Stimulated activated CD8-positive, alpha-beta memory T cell treated with anti-CD3 and anti-CD28 coated beads, Interleukin-4, amount 100 ng/mL, for 4 hours (primary cell): ENCODE measurements at places on chromosomes 5 and 9.

GRCh38 chr5:141816598-141817399, 61.4 kb downstream of the PCDH1 start:
- no peak for DNase-seq

DNA sequence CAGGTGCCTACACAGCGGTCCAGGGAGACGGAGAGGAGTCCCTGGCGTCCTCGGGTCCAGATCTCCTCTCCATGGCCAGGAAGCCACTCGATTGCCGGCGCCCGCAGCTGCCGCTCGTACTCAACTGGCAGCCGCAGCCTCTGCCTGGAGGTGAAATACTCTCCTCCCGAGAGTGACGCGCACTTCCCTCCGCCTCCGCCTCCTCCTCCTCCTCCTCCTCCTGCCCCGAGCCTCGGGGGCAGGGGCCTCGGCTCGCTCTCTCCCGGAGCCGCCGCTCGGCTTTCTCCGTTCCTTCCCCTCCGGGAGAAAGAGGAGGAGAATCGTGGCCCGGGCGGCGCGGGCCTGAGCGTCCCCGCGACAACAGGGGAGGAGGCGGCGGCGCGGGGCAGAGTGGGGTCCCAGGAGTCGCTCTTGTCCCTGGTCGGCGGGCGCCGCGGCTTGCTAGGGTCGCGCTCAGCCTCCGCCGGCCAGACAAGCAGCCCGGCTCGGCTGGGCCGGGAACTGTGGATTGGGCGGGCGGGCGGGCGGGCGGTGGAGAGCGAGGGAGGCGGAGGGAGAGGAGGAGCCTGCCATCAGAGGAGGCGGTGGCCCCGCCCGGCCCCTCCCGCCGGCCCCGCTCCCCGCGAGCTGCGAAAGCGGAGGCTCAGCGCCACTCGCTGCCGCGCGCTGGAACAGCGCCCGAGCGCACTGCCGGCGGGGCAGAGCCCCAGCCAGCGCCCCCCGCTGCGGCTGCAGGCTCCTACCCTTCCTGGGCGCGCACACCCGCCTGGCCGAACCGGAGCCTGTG, at the start of gene CEMIP2:
TSS of gene CEMIP2 (minus strand) at position 126 of the 787 bp plus-strand sequence. CDS start 18,140 bp downstream, outside the sequence.
- peak; percentile 79 for DNase-seq

- DNase-seq, result no peak
Observed at GRCh38 chr5:61330341-61330844, 1.7 kb upstream of the ZSWIM6 start.

GRCh38 chr9:79266986-79267385, 304.8 kb upstream of the TLE4 start:
- no peak for DNase-seq

DNA sequence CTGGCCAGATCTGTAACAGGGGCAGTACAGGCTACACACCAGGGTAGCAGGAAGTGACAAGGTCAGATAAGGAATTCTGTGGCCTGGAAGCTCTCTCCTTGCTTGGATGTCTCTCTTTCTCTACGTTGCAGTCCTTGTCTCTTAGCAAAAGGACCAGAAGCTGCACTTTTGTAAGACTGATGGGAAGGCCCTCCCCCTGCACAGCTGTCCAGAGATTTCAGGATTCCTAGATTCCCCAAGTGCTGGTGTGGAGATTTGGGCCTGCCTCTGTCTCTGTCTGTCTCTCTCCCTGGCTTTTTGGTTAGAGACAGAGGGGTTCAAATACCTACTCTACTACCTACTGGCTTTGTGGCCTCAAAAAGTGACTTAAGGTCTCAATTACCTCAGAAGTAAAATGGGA, 10.0 kb upstream of the CNTFR start:
- DNase-seq, result no peak

- DNase-seq, result no peak
Observed at GRCh38 chr5:176734756-176735342, 75.5 kb upstream of the UNC5A start.

DNA sequence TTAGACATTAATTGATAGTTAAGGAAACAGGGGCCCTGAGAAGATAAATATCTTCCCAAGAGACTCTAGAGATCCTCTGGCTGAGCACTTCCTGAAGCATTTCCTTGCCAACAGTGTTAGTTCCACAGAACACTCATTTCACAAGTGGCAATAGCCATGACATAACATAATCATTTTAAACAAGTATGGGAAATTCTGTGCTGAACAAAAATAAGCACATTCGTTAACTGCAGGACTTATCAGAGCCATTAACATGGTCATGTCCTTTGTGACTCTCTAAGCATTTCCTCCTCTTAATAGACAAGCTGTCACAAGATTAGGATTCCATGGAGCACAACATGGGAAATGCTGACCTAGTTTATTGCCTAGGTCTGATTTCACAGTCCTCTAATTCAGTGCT, 184.9 kb downstream of the SNX18 start:
- DNase-seq, result no peak

GRCh38 chr5:61137835-61138234, 24.4 kb downstream of the SMIM15 start:
- DNase-seq, result no peak

GRCh38 chr9:7790819-7791182, 8.8 kb downstream of the DMAC1 start:
- no peak for DNase-seq

- no peak for DNase-seq
Observed at GRCh38 chr9:122225312-122226141, 3.2 kb downstream of the LHX6 start.

DNA sequence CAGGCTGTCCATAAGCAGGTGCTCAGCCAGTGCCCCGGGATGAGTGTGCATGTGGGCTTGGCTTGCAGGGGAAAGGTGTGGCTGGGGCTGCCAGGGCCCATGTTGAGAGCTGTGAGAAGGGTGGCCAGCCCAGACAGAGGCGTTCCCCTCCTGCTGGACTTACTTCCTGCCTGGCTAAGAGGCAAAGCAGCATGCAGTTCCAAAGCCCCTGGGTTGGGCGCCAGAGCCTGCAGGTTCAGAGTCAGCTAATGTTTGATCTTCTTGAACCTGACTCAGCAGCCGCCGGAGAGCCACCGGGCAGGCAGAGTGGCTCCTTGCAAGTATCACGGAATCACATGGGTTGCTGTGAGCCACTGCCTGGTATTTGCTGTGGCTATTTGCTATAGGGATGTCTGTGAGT, 168.4 kb upstream of the MAP1B start:
- DNase-seq, result no peak

GRCh38 chr9:125841444-125841843, 94.3 kb downstream of the PBX3 start:
- no peak for DNase-seq

GRCh38 chr9:91503673-91504081, 80.0 kb upstream of the NFIL3 start:
- DNase-seq, result no peak

- no peak for DNase-seq
Observed at GRCh38 chr9:69502671-69503301, 169.4 kb downstream of the APBA1 start.

DNA sequence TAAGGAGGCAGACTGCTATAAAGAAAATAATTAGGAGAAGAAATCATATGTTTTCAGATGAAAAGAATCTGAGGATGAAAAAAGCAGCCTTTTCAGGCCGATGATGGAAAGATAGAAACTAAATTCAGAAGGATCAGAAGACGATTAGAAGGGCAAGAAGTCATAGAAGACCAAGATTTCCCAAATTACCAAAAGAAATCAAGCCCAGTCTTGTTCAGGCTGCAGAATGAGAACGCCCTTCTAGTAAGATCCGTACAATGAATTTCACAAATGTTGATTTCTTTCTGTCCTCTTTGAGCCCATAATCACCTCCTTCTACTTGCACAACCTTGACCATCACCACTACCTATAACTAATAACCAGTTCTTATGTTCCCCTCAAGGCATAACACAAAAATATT, 114.6 kb upstream of the CCDC152 start:
- no peak for DNase-seq

- no peak for DNase-seq
Observed at GRCh38 chr9:137441289-137441934, at the start of gene ENTPD8. ENTPD8 (minus strand) TSS chr9:137441357; CDS start chr9:137438285, 3,072 bp downstream.

GRCh38 chr5:83487155-83487554, 15.6 kb downstream of the VCAN start:
- DNase-seq, result no peak

DNA sequence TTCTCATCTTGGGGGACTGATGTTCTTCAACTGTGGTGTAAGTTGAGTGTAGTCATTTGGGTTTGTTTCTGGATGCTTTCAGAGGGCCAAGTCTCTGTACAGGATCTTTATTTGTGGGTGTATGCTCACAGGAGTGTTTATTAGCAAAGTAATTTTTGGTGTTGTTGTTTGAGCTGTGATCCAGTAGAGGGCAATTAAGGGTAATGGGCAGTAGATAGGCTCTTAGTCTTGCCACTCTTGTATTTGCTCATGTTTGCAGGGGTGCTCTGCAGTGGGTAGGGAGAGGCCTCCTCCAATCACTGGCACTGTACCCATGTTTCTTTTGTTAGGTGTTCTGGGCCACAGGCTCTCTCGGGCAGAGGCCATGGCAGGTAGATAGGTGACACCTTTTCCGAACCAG, 45.9 kb upstream of the ITGA2 start:
- DNase-seq, result no peak

GRCh38 chr9:129485145-129485774, 135.6 kb downstream of the C9orf50 start:
- DNase-seq, result no peak

DNA sequence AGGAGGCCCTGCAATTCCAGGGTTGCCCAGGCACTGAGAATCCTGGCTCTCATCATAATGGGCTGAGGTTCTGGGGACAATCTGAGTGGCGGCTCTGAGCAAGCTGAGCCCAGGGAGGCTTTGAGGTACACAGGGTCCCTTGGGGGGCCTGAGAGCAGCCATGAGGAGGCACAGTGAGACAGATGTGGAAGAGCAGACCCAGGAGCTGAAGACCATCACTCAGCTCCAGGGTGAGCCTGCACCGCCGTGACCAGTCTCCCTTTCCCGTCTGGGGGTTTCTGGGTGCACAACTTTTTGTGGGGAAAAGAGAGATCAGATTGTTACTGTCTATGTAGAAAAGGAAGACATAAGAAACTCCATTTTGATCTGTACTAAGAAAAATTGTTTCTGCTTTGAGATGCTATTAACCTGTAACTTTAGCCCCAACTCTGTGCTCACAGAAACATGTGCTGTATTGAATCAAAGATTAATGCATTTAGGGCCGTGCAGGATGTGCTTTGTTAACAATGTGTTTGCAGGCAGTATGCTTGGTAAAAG, at the start of gene CCDC183:
TSS of gene CCDC183 (plus strand) at position 101 of the 537 bp plus-strand sequence. CDS start at position 161, 60 bp downstream.
- DNase-seq, result no peak

DNA sequence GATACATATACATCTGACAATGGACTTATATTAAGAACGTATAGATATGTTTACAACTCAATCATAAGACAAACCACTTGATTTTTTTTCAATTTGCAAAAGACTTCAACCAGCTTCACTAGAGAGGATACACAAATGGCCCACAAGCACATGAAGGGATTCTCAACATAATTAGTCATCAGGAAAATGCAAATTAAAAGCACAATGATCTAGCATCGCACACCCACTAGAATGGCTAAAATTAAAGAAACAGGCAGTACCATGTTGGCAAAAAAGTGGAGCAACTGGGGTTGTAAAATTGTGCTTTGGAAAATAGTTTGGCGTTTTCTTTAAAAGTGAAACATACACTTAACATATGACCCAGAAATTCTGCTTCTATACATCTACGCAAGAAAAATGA, 80.0 kb upstream of the TRIO start:
- DNase-seq, result no peak

DNA sequence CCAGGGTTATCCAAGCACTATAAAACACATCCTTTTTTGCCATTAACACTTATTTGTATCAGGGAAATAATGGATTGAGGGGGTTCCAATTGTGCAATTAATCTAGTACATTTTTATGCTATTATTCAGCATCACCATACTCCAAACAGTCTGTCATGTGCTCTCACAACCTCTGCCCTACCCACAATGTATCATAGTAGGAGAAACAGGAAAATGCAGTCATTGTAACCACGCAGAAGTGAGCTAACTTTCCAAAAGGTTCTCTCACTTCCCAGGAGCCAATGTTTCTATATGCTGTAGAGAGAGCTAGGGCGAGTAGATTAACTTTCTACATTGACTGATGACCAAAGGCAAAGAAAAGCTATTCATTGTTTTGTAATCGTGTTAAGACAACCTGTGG, 29.8 kb downstream of the DAB2 start:
- DNase-seq, result no peak

- DNase-seq, result no peak
Observed at GRCh38 chr5:154487541-154487940, 9.5 kb upstream of the HAND1 start.
